ENCODE measurements at places on chromosomes 1 and 21. TPM values are rescaled to one million over a fixed set of nuclear protein-coding genes. Genes with fewer than 3 reads are reported as not detected.

Gene NUDT17
- total RNA-seq = 4.2 TPM

Gene TYW3
- total RNA-seq = 16.0 TPM

Gene ATPAF1
- total RNA-seq = 225 TPM

Gene SERPINC1
- total RNA-seq = 0.19 TPM

Gene SMAP2
- 23.0 TPM for total RNA-seq

Gene ATP1A2
- total RNA-seq = 3.5 TPM

Gene CELA2A
- 1.6 TPM for total RNA-seq

Gene ANKRD35
- 0.39 TPM for total RNA-seq

Gene RUNX3
- total RNA-seq = 7.5 TPM

Gene DCDC2B
- not detected for total RNA-seq

Gene ACTA1
- total RNA-seq = not detected

Gene AGT
- total RNA-seq = 11.3 TPM

All from adrenal gland (tissue), 19 donors.